Prostate gland (tissue), 2 donors: ENCODE measurements at places on chromosomes 12 and 14. TPM values are rescaled to one million over a fixed set of nuclear protein-coding genes. Genes with fewer than 3 reads are reported as not detected.

DNA sequence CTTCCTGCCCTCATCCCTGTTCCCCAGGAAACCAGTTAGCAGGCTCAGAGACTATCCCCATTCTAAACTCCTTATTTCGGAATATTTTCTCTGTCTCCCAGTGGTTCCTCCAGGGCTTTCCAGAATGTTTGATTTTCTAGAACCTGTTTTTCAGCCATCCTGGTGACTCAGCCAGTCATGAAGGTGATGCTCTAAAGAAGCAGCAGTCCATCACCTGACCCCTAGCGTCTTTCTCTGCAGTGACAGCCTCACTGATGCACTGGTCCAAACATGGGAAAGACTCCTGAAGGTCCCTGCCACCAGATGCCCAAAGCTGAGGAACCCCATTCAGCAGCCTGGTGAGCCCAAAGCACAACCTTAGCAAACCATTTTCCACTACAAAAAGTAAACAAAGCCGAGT, 212.6 kb downstream of the PHETA1 start:
- H3K4me3 ChIP-seq: no peak overlapping the region
- no peaks in the 10 kb centered on the region for H3K36me3 ChIP-seq
- no peaks in the 10 kb centered on the region for H3K27me3 ChIP-seq
- H3K27ac ChIP-seq: no peak overlapping the region
- no peak for DNase-seq
- no peaks in the 10 kb centered on the region for H3K4me1 ChIP-seq

Gene KCNC2
- 3.0 TPM for total RNA-seq

DNA sequence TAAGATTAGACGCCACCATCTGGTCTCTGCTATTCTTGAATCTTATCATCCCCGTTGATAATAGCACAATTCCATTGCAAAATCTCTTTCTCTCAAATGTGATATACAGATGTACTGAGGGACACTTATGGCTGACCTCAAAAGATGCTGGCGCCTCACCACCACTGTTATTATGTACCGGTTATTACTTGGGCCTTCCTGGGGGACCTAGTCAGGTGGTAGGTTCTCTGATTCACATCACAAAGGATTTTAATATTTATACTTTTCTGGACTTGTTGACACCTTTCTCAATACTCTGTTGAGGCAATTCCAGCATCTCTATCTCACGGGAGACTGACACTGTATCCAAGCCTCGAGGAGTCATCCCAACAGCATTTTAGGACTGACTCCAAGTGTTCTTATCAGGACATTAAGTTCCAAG, 21.3 kb upstream of the FAM234B start:
- H3K27me3 ChIP-seq: no peaks in the 10 kb centered on the region
- no peak for DNase-seq
- H3K4me1 ChIP-seq: peaks cover 2% of the 10 kb centered on the region
- no peaks in the 10 kb centered on the region for H3K36me3 ChIP-seq
- H3K27ac ChIP-seq: no peak overlapping the region
- H3K4me3 ChIP-seq: no peak overlapping the region

Gene ARHGEF25
- total RNA-seq: 16.6 TPM

DNA sequence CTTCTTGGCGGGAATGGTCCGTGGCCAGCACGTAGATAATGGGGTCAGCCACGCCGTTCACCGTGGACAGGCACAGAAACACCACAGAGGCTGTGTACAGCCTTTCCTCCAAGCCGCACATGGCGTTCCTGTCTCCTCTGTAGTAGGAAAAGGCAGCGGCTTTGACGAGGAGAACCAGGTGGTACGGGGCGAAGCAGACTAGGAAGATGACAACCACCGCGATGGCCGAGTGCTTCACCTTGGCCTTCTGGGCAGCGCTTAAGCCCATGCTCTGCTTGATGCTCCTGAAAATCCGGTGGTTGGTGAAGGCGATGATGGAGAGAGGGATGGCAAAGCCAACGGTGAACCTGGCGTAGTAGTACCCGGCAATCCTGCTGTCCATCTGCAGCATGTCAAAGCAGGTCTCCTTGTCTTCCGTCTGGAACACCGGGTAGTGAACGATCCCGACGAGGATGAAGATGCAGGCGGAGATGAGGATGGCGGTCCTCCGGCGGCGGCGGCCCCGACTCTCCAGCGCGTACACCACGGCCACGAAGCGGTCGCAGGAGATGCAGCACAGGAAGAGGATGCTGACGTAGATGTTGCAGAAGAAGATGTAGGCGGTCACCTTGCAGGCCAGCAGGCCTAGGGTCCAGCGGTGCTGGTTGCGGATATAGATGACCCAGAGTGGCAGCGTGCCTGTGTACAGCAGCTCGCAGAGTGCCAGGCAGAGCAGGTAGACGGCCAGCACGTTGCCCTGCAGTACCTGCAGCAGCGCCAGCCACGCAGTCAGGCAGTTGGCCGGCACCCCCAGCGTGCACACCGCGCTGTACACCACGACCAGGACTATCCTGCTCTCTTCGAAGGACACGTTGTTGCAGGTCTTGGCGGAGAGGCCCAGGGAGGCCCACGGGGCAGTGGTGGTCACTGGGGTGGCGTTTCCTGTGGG, 13.8 kb downstream of the GPR132 start:
- no peak overlapping the region for H3K4me3 ChIP-seq
- no peak overlapping the region for H3K27ac ChIP-seq
- no peaks in the 10 kb centered on the region for H3K4me1 ChIP-seq

GRCh38 chr12:8894378-8894777, 19.9 kb upstream of the PHC1 start:
- no peak for DNase-seq
- no peak overlapping the region for H3K27ac ChIP-seq
- no peaks in the 10 kb centered on the region for H3K27me3 ChIP-seq
- H3K36me3 ChIP-seq: no peaks in the 10 kb centered on the region
- H3K4me3 ChIP-seq: no peak overlapping the region

GRCh38 chr12:129373746-129374145, 520.5 kb downstream of the GLT1D1 start:
- H3K27me3 ChIP-seq: no peaks in the 10 kb centered on the region
- H3K27ac ChIP-seq: no peak overlapping the region
- no peaks in the 10 kb centered on the region for H3K36me3 ChIP-seq
- no peak overlapping the region for H3K4me3 ChIP-seq
- no peaks in the 10 kb centered on the region for H3K4me1 ChIP-seq
